AG10803 (cell line): ENCODE measurements at places on chromosomes 12 and 14.
A peak's percentile ranks its signal among the peaks of the same experiment; 100 is the strongest.

DNA sequence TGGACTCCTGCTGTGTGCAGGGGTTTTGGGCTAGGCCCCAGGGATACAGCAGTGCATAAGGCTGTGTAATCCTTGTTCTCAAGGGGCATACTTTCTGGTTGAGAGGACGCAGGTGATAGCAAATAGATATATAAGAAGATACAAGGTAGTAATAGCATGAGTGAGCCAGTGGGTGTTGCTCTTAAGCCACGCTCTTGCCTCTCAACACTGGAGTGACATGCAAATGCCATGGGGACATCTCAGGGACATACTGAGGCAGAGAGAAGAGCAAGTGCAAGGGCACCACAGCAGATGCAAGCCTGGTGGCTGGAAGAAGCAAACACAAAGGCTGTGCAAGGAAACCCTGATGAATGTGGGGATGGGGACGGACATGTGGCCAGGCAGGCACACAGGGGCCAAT lies 223.3 kb downstream of the CHST11 start:
- no peak for DNase-seq

DNA sequence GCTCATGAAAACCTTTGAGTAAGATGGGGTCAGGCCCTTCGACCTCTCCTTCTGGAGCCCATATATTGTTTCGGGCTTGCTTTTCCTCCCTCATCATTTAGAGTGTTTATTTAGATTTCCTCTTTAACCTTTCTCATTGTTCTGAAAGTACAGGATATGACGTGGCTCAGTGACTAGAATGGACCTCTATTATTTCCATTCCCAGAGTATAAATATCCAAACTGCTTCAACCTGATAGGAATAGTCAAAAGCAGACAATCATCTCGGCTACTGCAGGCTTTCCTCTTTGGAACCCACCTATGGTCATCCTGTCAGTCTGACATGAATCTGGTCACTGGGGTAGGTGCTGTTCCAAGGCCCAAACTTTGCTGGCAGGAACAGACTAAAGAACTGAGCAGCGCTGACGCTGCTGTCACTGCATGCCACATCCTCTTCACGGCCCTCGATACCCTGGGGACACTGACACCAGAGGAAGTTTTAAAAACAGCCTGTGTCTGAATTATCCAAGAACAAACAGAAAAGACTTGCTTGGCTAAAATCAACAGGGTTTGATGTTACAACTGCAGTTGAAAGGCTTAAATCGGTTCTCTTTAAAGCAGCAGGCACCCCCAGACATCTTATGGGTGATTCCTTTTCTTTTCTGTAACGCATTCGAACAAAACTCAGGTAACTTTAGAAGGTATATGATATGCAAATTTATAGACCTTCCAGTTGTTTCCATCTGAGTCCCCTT lies 5.0 kb upstream of the DDX47 start:
- DNase-seq, result no peak

GRCh38 chr14:22973217-22974032 lies 8.9 kb downstream of the AJUBA start:
- peak; percentile 70 for DNase-seq

- no peak for DNase-seq
These were observed 34.7 kb upstream of the SOCS2 start for GRCh38 chr12:93537769-93538168.

- DNase-seq, result no peak
These were observed 298.6 kb downstream of the AKAP6 start for GRCh38 chr14:32627545-32628298.

DNA sequence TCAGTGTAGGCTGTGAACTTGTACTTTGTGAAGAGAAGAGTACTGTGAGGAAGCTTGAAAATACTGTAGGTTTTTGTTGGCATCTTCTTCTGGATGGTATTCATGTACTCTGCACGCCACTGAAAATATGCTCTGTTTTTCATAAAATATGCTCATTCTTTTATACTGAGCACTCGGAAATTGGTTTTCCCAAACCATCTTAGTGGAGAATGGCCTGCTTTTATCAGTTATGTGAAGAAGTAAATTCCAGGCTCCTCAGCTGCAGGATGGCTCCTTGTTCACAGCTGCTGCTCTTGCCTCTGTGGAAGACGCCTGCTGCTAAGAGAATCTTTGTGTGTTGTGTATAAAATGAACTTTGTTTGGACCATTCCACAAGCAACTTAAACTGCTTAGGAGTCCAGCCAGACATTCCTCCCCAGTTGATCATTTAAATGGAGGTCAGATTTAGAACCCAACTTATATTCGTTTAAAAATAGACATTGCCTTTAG lies 443.5 kb upstream of the RGS6 start:
- peak; percentile 90 for DNase-seq

- peak; percentile 77 for DNase-seq
These were observed 117.7 kb upstream of the NCOR2 start for GRCh38 chr12:124684971-124685688.

- DNase-seq, result no peak
These were observed 384.0 kb downstream of the TMEM121 start for GRCh38 chr14:105910426-105910825.
